Left lung (tissue), 14 donors: ENCODE measurements at places on chromosomes 16 and 17. TPM values are rescaled to one million over a fixed set of nuclear protein-coding genes. Genes with fewer than 3 reads are reported as not detected.

DNA sequence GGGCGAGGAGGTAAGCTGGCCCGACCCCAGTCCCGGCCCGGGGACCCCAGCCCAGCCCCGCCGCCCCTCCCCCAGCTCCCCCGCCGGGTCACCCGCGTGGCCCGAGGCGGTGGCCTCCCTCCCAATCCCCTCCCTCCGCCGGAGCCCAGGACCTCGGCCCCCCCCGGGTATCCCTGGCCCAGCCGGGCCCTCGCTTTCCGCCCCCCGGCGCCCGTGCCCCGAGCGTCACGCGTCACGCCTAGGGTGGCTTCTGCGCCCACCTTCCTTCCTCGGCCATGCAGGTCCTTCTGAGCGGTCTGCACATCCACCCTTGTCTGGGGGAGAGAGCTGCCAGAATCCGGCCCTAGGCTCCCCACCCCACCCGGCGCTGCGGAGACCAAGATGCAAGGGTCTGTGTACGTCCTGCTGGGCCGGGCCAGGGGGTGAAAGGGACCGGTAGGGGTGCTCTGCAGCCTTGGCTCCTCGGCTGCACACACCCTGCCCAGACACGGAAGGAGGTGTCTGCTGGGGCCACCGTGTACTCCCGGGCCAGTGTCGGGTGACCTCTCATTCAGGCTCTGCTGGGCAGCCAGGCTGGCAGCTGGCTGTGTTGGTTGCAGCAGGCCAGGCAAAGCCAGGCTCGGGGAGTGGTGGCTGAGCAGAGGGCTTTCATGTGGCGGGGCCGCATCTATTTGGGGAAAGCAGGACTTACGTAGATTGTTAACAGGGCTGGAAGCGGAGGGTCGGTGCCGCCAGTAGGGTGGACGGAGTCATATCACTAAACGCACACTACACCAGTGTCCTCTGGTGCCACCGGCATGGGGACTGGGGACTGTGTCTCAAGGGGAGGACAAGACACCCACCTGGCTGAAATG is 754 bp downstream of the RAB11FIP4 start:
- DNase-seq = no peak

Gene ST6GALNAC1
- polyA plus RNA-seq = 4.0 TPM

Gene SDK2
- polyA plus RNA-seq = 10.9 TPM

DNA sequence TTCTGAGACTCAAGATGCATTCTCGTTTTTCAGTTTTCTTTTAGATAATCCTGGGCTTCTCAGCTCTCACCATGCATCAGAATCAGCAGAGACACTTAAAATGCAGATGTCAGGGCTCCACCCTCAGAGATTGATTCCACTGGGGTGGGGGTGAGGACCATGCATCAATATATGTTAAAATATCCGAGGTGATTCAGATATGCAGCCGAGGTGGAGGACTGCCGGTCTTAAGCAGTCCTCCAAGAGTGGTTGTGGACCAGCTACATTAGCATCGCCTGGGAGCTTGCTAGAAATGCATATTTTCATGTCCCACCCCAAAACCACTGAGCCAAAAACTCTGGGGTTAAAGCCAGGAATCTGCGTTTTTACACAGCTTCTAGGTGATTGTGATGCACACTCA is 501.3 kb downstream of the CDH13 start:
- DNase-seq = no peak

GRCh38 chr17:7852262-7852670 is 2.6 kb upstream of the TMEM88 start:
- DNase-seq = no peak

Gene CMTM2
- 0.77 TPM for polyA plus RNA-seq

- DNase-seq = no peak
Measured at GRCh38 chr16:88339930-88340754, 42.6 kb upstream of the ZNF469 start.

Gene ZSWIM7
- 57.0 TPM for polyA plus RNA-seq

- DNase-seq = no peak
Measured at GRCh38 chr16:30151091-30151490, 28.1 kb upstream of the MAPK3 start.

DNA sequence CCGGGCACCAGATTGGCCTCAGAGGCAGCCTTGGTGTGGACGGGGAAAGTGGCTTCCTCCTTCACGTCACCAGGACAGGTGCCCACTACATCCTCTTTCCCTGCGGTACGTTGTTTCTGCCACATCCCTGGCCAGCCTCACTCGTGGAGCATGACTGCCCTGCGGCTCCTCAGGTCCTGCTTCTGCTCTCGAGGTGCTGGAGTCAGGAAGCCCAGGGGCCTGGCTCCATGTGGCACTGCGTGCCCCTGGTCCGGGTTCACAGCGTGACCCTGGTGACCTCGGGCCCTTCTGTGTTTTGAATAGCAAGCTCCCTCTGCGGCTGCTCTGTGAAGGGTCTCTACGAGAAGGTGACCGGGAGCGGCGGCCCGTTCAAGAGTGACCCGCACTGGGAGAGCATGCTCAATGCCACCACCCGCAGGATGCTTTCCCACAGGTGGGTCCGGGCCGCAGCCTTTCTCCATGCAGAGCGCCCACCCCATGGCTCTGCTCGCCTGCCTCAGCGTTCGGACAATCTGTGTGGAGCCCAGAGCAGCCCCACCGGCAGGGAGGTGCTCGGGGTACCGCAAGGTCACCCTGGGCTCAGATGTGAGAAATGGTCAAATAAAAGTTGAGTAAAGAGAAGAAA is 13.5 kb downstream of the RGS11 start:
- DNase-seq = no peak

DNA sequence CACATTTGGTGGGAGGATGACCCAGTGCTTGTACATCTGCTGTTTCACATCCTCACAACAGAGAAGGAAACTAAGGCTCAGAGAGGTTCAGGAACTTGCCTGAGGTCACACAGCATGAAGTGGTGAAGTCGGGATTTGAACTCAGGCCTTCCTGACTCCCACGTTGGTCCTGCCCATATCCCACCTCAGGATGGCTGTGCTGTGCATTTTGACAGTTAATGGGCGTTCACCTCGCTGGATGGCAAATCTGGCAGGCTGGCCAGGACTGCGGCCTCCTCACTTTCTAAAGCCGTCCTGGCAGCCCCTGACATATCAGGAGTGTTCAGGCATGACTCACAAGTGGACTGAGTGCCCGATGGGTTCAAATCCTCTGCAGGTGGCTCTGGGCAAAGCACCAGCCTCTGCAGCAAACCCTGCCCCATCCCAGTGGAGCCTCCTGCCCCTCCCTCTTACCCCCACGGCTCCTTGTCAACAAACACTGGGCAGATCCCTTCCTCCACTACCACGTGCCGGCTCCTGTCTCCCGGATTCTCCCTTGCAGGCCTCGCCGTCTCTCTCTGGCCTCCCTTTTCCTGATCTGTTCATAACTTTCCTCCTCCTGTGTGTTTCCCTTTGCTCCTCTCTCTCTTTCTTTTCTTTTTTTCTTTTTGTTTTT is 29.2 kb downstream of the SOCS3 start:
- DNase-seq = peak; percentile 69

Gene TMC8
- 4.1 TPM for polyA plus RNA-seq

- DNase-seq = no peak
Measured at GRCh38 chr17:29583324-29584248, 5.9 kb downstream of the GIT1 start.

- no peak for DNase-seq
Measured at GRCh38 chr17:2551493-2551892, 39.8 kb upstream of the METTL16 start.

GRCh38 chr17:79861413-79862216 is 22.4 kb upstream of the CBX4 start:
- DNase-seq = no peak

DNA sequence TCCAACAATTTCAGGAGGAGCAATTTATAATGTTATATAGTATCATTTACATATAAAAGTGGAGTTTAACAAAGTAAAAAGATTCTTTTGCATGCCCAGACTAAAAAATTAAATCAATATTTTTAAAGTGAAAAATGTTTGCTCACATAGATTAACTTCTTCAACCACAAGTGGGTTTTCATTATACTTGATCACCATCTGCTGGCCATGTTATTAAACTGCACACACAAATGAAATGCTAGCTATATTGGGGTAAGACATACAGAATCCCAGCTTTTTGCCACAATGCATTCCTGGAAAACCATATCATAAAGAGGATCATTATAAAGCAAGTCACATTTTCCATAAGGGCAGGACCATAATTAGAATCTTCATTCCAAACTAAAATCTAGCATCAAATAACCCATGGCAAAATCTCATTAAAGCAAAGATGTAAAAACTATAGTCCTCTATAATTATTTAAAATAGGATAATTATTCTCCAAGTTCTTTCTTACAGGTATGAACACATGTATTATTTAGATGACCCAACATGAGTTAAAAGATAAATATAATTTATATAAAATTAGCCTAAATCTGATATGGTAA is 26.3 kb downstream of the CEP112 start:
- DNase-seq = no peak

DNA sequence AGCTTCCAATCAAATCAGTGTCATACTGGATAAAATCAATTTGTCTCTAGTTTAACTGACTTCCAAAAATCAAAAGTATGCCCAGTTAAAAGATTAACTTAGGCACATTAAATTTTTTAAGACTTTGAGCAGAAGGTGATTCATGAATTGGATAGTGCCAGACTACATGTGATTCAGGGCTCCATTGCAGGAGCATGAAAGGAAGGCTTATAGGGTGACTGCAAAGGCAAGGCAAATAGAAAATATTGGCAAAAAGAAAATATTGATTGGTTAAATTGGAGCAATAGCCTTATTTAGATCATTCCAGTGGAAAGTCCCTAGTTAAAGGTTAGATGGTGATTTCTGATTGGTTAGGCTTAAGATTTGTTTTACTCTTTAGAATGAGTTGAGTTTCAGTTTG is 223.9 kb upstream of the ERCC4 start:
- no peak for DNase-seq

GRCh38 chr16:56300891-56301850 is 109.9 kb downstream of the GNAO1 start:
- DNase-seq = no peak

Gene MRM1
- polyA plus RNA-seq = 4.1 TPM

DNA sequence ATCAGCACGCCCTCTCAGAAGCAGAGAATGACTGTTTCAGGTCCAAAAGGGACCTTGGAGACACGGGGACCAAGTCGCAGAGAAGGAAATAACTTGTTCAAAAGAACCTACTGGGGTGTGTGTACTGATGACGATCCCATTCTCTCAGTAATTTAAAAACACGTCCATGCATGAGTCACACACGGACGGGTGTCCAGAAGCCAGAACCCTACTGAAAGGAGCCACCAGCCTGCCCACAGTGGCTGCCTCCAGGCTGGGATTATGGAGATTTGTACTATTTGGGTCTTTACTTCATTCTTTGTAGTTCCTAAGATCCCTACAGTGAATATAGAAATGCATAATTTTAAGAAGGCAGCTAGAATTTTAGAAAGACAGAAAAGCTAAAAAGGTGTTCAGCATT is 27.8 kb downstream of the TMEM204 start:
- no peak for DNase-seq

DNA sequence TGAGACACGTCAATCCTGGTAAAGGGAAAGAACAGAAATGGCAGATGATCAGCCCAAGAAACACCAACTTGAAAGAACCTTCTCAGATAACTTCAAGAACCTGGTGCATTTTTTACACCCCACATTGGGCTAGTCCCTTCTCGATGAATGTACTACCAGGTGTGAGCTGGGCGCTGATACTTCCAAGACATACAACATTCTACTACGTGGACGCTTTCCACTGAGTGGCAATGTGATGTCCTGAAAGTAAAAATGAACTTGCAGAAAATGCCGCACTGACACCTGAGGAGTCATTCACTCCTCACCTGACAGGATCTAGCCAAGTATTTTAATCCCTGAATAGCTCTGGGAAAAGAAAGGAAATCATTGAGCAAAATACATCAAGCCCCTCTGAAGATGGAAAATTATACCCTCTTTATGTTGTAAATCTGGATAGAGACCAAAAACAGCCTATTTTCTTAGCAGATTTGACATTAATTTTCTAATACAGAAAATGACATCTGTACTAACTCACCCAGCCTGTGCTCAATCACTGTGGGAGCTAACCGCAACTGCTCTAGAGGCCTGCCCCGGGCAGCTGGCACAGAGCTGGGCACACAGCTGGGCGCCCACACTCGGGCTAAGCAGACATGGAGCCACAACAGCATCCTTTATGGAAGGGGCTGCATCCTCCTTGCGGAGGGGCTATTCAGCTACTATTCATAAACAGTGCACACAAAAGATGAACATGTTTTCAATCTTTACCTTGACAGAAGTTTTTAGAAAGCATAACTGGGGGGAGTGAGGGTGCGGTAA is 16.2 kb downstream of the SNN start:
- DNase-seq = no peak

Gene TBC1D3H
- not detected for polyA plus RNA-seq
